ENCODE measurements at places on chromosomes 5 and 9.

DNA sequence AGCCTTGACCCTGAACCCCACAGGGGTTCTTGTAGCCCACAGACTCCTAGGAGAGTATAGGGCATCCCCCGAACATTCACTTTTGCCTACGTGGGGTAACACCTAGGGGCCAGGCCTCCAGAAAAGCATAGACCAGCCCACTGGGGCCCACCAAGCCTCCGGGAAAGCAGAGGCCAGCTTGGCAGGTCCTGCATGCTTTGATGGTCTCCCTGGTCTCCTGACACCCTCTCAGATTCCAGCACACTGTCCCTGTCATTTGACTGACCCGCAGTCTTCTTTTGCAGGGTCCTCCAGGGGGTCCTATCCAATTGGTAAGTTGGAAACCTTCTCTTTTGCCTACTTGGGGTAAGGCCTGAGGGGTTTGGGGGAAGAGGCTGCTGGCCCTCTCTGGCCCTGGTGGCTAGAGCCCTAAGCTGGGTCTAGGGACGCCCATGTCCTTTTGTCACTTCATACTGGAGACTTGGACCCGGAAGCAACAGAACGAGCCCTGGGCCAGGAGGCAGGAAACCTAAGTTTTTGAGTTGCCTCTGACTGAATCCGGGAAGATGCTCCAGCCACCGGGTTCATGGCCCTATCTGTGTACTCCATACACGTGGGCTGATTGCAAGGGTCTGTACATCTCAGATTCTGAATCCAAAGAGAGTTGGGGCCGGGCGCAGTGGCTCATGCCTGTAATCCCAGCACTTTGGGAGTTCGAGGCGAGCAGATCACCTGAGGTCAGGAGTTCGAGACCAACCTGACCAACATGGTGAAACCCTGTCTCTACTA, 20.9 kb upstream of the ORM1 start:
- no peak for DNase-seq

DNA sequence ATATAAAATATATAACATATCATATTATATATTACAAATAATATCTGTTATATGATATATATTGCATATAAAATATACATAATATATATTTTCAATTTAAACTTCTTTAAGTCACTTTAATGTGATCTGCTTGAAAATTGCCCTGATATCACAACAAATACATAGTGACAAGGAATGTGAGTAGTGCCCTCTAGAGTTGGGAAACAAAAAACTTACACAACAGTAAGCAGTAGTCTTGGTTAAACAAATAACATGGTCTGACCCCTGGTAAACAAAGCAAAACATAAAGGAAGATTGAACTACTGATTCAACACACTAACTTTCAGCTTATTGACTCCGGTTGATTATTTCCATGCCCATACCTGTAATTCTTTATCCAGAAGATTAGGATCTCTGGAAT, 188.3 kb upstream of the NMUR2 start:
- DNase-seq: no peak

DNA sequence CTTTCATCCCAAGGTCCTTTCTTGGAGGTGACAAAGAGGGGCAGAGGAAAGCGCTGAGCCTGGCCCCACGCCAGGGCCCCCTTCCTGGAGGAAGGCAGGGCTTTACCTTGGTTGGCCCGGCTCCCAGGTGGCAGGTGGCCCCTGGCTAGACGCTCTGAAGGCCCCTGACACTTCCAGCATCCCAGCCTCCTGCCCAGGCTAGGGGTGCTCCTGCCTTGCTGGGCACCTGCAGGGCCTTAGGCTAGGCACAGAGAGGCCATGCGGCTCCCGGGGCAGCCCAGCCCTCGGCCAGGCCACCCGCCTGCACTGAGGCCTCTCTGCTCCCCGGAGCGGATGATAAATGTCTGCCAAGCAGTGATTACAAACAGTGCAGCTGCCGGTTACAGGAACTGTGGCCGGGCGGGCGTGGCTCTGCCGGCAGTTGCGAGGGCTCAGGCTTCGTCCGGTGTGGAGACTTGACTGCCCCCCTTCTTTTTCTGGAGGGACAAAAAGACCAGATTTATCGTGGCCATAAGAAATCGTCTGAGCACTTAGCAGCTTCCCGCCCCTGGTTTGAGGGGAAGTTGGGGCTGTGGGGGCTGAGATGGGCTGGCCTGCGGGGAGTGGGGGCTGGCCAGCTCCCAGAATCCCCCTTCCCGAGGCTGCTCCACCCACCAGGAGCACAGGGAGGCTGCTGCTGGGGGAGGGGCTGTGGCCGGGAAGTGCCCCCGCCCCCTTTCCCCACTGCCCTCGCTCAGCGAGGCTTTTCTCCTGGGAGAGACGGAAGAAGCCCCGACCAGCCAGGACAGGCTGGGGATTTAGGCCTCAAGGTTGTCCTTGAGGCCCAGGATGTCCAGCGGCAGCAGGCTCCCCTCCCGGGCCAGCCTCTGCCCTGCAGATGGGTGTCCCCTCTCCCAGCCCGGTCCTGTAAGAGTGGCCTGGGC, 31.6 kb upstream of the UBAC1 start:
- DNase-seq: peak; percentile 77

DNA sequence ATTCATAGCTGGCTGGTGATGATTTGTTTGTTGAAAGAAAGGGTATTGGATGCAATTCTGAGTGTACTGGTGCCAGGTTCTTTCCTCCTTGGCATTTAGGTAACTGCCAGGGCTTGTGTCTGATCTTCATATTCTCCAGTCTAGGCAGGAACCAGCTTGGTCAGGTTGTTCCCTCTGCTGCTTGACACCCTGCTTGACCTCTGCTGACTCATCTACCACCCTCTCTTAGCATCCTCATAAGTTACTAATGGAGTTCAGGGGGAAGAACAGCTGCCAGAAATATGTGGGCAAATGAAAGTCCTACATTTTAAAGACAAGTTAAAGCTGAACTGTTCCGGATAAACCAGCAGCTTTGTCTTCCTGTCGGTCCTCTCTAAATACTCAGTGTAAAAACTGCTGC, 116.1 kb upstream of the TNC start:
- DNase-seq: peak; percentile 87

DNA sequence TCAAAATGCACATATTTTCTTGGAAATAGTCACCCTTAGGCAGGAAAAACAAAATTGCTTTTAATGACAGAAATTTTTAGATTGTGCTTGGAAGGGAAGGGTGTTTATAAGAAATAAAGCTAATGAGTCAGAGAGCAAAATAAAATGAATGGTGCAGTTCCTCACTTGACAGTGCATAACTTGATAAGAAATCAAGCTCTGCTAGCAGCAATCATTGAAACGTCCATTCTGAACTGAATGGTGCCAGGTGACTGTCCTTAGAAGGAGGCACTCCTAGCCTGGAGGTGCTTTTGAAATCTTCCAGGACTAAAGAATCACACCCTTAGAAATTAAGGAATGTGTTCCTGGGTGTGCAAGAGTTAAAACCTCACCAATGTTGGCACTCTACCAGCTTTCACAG, 202.5 kb downstream of the EFNA5 start:
- DNase-seq: no peak

DNA sequence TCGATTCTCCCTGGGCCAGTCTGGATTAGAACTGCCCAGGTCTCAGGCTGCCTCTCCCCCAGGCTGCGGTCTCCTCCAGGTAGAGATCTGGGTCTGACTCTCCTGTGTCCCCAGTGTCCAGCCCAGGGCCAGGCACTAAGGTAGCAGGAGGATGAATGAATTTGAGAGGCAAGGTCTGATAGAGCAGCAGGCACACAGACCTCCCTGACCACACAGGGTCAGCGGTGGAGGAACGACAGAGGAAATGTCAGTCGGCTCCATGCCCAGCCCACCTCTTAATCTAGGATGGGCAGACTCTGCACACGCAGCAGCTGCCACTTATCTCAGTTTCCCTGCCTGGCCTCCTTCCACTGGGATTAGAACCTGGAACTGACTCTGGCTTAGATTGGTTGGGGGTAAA, 272.7 kb upstream of the MVB12B start:
- DNase-seq: no peak

DNA sequence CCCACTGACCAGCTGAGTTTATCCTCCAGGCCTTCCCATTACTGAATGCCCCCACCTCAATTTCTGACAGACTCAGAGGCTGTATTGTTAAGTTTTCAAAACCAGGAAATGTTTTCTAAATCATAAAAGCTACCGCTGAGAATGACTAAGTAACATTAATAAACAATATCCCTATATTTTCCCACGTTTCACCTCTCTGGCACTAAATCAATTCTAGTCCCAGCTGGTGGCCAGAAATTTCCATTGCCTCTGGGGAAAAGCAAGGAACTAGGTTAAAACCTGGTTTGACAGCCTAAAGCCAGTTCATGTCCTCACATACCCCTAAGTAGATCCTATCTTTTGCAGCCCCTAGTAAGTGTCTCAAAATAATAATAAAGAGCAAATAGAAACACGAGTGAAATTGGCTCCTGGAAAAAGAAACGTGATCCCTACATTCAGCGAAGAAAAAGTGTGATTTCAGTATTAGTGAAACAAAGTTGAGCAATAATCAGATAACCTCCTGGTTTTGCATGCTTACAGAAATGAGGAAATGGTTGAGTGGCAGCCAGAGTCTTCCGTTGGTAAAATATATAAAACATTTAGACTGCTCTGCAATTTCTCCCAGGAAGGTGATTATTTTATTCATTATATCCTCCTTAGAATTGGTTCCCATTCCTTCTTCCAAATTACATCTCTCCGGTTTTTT, 110.9 kb downstream of the ESM1 start:
- DNase-seq: no peak

- peak; percentile 19 for DNase-seq
Measured at GRCh38 chr5:132138260-132138659, 64.7 kb downstream of the CSF2 start.

DNA sequence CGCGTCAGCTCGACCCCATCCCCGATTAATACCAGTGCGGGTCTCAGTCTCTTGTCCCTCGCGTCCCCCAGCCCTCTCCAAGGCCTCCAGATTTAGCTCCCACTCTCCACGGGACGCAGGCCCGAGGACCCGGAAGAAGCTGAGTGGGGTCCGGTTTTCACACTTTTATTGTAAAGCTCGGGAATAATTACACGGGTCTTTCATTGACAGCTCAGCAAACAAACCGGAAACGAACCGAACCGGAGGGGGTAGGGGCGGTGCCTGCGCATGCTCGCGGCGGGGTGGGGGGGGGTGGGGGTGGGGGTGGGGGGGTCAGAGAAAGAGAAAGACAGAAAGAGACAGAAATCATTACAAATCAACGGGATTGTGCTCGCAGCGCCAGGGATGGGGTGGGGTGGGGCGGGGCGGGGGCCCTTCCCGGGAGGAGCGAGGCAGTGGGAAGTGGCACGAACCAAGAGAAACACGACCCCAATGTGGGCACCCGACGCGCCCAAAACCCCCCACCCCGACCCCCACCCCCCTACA, 27.9 kb downstream of the PCDH1 start:
- DNase-seq: peak; percentile 49

GRCh38 chr5:39464088-39464487, 39.3 kb upstream of the DAB2 start:
- DNase-seq: peak; percentile 71

- peak; percentile 92 for DNase-seq
Measured at GRCh38 chr9:99778308-99778707, 43.4 kb upstream of the NR4A3 start.

- no peak for DNase-seq
Measured at GRCh38 chr9:104107799-104108198, 13.7 kb downstream of the SMC2 start.

DNA sequence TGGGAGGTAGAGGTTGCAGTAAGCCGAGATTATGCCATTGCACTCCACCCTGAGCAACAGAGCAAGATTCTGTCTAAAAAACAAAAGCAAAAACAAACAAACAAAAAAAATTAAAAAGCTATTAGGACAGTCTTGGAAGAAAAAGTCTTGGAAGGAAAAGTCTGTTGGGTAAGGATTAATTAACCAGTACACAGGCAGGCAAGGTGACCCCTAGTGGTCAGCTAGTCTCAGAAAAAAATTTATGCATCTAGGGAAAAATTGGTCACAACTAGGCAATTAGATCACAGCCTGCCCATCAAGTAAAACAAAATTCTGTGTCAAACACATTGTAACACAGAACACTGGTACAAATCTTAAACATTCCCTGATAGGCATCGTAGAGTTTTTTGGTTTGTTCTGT, 6.7 kb upstream of the ANKRD18B start:
- peak; percentile 57 for DNase-seq

GRCh38 chr5:35202319-35203111, 27.8 kb downstream of the PRLR start:
- peak; percentile 44 for DNase-seq

DNA sequence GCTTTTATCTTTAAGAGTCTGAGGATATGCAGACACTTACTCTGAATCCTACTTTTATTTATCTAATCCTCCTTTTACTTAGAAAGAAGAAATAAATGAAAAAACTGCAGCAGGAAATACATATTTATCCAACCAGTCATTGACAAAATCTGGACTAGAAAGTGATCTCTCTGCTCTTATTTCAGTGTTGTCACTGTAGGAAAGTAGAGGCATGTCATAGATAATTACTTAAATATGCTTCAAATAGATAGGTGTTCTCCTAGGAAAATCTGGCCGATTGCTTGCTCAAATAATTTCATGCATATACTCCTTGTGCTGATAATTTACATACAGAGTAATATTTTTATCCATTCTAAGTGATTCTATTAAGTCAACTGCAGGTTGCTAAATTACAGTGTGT, 2001.9 kb upstream of the C9orf72 start:
- DNase-seq: no peak

DNA sequence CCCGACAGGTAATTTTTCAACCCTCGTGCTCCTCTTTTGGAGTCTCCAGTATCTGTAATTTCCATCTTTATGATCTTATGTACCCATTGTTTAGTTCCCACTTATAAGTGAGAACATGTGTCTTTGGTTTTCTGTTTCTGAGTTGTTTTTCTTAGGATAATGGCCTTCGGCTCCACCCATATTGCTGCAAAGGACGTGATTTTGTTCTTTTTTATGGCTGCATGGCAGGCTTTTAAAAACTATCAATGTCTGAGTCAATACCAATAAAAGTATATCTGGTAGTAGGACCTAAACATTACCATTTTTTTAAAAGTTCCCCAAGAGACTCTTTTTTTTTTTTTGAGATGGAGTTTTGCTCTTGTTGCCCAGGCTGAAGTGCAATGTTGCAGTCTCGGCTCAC, 3.9 kb upstream of the SLC26A2 start:
- DNase-seq: no peak

GRCh38 chr5:148403344-148403743, 19.6 kb downstream of the FBXO38 start:
- DNase-seq: no peak

GRCh38 chr9:72539824-72540347, 18.5 kb downstream of the TMC1 start:
- DNase-seq: no peak

DNA sequence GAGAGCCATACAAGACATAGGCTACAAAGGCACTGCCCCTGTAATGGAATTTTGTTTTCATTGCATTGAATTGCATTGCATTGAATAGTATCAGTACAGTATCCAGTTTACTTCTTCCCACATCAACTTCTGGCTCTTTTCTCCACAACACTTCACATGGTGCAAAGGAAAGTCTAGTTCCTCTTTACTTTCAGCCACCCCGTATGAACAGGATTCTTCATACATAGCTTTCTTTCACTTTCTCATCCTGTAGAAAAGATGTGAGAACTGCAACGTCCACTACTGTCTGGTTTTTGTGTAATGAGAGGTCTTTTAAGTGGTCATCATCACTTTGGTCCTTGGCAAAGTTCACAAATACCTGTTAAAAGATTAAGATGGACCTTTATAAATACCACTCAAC, 20.2 kb downstream of the NIPSNAP3B start:
- DNase-seq: no peak

Measured in fibroblast of skin of right biceps (primary cell).